ENCODE measurements at places on chromosomes 7 and 10.

GRCh38 chr7:136130511-136131303 lies 153.5 kb upstream of the MTPN start:
- DNase-seq, result no peak

DNA sequence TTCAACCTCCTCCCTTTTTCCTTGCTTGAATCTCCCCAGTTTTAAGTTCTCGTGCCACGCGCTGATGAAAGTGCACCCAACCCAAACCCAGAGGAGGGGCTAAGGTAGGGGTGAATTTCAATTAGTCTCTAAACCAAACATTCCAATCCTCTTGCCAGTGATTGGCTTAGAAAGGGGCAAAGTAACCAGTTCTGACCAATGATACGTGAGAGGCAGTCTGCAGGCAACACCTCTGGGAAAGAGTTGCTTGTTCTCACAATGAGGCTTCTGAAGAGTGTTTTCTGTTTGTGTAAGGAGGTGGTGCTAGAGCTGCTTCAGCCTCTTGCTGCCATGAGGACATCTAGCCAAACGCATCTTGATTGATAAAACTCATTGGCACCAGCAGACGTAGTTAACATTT lies 21.8 kb downstream of the SLC35G1 start:
- DNase-seq, result no peak

DNA sequence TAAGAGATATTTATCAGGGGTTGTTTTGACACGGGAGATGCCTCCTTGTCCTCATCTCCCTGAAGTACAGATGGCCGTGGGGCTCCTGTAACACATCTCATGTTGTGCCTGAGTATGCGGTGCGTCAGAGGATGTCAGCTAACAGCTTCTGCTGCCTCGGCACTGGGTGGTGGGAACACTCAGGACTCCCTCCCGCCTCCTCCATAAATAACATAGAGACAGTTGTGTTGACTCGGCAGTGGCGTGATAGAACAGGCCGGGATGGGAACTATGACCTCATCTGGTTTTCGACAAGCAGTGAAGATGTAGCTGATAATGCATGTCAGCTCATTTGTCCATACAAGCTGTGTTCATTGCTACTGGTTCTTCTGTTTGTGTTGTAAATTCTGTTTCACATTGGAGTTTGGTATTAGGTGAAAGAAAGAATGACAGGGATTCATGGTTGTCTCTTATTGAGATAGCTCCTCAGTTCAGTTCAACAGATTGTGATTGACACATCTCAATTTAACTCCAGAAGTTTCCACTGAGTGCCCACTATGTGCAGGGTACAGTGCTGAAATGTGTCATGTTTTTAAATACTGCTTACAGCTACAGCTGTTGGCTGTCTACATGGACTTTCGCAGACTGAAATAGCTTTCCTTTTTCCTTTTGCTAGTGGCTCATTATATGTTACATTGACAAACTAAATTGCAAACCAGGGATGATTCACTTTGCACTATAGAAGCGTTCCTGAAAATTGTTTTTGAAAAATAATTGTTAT lies 87.4 kb downstream of the CHN2 start:
- peak; percentile 63 for DNase-seq

DNA sequence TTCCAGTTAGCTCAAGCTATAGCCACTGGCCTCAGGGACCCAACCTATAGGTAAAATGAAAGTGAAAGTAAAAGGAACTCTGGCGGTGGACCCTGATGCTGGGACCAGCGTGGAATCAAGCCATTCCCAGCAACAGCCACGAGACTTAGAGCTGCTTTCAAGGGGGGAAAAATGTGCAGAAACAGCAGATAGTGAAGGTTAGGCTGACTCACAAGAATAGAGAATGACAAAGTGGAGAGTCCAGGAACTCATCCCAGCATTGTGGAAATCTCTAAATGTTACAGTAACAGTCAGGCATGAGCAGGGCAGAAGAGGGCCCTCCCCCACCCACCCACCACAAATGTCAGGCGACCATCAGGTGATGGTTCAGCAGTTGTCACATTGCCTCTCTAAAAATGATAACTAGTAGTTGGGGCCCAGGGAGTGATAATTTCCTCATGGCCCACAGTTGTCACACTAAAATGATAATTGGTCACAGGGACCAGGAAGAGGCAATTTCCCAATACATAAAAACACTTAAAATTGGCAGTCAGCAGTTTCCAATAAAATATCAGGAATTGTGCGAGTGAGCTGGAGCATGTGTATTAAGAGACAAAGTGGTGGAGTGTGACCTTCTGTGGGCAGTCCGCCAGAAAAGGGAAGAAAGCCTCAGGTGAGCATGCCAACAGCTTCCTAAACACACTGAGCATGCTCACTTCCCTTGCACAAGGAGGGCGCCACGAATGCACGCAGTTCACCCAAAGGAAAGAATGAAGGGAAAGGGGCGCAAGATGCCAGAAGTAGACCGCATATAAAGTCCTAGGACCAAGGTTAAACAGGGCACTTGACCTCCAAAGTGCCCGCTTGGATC lies 129.8 kb upstream of the PPP1R3A start:
- DNase-seq, result no peak

GRCh38 chr10:89652806-89653370 lies 7.8 kb upstream of the PANK1 start:
- DNase-seq, result no peak

- no peak for DNase-seq
Observed at GRCh38 chr10:66180581-66181318, 745.1 kb upstream of the LRRTM3 start.

DNA sequence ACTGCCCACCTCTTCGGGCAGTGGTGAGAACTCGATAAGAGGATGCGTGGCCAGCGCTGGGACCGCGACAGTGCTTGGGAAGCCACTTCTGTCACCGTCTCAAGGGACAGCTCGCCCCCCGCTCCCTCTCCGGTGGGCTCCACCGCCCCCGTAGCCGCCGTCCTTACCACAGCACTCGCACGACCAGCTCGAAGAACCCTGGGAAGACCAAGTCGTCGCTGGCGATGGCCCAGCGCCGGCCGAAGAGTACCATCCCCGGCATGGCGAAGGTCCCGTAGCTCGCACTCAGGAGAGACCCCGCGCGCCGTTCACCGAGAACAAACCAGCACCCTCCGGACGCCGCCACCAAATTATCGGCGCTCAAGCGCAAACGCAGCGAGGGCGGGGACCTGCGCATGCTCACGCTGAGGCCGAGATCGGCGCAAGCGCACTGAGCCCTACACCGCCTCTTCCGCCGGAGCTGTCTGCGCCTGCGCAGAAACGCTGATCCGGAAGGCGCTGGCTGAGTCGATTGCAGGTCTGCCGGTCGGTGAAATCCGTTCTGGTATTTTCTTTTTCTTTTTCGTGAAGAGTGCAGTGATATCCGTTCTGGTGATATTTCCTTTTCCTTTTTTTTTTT lies at the start of gene DAGLB:
TSS of gene DAGLB (minus strand) at position 374 of the 619 bp plus-strand sequence. CDS start at position 262, 112 bp downstream.
- peak; percentile 92 for DNase-seq

DNA sequence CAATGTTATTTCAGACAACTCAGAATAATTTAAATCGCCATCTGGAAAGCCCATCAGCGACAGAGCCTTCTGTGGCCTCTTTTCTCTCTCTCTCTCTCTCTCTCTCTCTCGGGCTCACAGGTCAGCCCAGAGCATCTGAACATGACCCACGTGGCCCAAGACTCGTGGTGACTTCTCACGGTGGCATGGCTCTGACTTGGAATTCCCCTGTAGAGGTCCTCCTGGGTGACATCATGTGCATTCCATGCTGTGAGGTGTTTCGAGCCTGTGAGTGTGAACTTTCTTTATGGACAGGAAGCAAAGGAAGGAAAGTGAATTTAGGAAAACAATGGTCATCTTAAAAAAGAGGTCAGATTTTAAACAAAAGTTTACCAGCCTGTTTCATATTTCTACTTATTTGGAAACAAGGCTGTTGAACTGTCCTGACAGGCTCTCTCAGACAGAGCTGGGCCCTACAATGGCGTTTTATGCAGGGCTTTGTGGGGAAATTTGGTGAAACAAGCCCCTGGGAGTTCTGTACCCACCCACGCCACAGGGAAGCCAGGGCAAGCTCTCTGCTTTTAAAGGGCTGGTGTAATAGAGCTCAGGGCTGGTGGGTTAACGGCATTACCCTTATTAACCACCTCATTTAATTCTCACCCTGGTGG lies 359.7 kb upstream of the ZNF32 start:
- DNase-seq, result no peak

DNA sequence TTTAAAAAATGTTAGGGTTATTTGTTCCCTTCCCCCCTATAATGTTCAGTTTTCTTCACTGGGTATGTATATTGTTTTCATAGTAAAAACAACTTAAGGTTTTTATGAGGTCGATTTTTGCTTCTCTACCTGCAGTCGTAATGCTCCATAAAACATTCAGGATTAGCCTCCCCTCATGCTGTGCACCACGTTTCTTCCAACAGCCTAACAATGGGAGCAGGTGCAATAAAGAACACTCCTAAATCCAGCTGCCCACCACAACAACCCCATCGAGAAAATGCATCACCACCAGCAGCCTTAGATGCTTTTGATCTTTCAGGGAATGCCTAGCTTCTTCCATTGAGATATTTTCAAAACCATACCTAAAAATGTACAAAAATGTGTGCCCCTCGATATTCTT lies 111.1 kb downstream of the ADAM12 start:
- DNase-seq, result no peak

DNA sequence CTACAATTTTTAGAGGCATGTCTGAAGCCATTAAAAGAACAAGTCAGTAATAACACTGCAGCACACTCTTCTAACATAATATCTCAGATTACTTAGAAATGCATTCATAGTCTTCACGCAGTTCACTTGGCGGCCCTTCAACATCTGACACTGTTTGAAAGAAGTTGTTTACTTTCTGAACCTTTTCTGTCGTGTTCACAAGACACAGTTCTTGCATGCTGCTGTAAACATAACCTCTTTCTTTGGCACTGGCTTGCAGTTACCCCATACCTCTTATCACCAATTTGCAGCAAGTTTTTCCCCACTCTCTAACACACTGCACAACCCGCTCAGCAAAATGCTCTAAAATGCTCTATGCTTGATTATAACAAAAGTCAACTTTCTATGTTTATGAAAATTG lies 12.0 kb downstream of the PIP4K2A start:
- DNase-seq, result no peak

DNA sequence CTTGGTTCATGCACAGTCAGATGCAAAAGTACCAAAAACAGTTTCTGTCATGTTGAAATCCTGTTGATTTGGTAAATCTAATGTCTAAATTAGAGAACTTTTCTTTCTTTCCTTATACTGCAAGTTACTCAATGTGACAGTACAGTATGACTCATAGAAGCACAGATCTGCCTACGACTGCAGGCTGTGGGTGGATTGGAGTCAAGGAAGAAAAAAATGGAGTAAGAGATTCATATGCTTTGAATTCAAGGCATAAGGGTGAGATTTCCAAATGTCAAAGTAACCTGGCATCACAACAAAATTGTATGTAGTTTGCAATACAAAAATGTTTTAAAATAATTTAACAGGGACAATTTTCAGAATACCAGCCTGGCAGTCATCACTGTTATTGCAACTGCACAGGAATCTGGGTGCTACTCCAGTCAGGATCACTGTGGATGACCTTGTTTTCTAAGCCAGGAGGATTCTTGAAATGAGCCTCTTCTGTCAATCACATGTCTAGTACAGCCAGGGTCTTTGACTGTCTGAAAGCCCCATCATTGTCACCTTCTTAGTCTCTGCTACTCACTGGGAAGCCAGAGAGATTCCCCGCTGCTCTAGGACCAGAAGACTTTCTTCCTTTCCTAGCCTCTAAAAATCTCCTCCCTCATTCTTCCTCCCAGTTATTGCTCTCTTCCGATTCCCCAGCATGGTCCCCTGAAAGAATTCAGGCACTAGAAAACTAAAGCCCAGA lies 83.6 kb downstream of the CD36 start:
- no peak for DNase-seq

GRCh38 chr7:78178319-78178718 lies 379.7 kb downstream of the PHTF2 start:
- DNase-seq, result no peak

DNA sequence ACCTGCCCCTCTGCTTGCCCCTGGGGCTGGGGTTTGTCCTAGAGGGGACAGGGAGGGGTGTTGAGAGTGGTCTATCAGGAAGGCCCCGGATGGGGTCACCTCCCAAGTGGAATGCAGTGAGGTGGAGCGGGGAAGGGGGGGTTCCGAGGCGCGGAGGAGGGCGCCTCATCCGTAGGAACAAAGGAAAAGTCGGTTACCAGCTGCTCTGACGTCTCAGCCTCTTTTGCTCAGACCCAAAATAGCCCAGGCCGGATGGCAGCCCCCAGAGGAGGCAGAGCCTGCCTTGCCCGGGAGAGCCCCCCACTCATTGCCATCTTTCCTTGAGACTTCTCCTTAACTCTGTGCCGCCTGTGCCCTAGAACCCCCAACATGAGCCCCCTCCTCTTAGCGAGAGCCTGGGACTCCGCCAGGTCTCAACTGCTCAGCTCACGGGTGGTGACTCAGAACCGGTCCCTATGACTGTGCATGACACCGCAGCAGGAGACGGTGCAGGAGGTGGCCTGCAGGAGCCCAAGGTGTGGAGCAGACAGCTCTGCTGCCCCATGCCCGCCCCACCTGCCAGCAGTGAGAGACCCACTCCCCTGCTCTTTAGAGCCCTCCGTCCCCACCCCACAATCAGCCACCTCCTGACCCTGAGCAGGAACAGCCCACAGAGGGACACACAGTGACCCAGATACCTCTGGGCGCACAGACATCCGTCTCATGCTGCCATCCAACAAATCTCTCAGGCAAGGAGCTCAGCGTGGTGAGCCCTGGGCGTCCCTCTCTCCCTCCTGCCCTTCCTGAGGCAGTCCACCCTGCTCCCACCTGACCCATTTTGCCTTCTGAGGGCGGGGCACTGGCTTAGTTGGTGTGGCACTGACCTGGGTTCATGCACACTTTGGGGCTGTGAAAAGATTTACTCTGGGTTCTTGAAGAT lies 13.1 kb downstream of the STX1A start:
- no peak for DNase-seq

DNA sequence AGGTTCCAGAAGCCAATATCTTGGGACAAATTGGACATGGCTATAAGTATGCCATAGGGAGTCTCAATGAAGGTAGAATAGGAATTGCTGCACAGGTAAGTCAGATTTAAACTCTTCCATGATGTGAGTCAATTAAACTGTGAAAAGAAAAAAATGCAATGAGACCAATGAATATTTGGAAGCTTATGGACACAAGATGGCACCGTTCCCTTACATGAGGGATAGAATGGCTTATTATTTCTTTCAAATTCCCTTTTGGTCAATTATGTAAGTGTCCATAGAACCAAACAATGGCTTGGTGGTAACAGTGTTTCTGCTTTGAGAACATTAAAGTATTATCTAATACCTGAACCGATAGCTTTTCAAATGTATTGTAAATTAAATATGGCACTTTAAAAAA lies 35.6 kb downstream of the ACADSB start:
- DNase-seq, result no peak

DNA sequence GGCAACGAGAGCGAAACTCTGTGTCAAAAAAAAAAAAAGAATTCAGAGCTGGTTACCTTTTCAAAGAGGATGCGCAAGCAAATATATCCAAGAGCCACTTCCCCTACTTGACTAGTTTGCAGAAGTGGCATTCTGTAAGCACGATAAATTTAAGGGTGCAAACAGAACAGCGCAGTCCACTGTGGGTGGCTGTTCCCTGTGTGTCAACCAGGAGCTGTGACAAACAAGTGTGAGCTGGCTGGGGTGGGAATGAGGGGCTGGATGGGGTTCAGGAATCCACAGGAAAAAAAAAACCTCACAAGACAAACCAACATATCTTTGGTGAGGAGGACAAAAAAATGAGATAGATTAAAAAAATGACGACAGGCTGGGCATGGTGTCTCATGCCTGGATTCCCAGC lies 15.9 kb downstream of the GUSB start:
- DNase-seq, result no peak

All from left ventricle myocardium inferior (tissue), 1 donor.